ENCODE measurements at places on chromosomes 1 and 21. TPM values are rescaled to one million over a fixed set of nuclear protein-coding genes. Genes with fewer than 3 reads are reported as not detected.

DNA sequence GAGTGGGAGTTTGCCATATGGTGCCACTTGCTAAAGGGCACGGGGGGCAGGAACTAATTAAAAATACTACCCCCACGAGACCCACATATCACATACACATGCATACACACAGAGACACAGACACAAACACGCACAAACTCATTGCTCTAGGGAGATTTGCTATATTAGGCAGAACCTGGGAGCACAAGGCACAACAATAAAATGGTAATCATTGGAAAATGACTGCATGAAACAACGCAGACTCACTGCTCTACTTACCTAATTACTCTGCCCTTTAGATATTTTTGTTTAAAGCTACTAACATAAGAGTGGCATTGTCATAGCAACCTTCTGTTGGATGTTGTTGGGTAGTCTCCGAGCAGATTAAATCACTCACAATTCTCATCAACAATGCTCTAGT lies 20.3 kb upstream of the RGS4 start:
- no peak overlapping the region for H3K27ac ChIP-seq
- DNase-seq = no peak
- H3K4me1 ChIP-seq = no peaks in the 10 kb centered on the region
- H3K36me3 ChIP-seq = no peaks in the 10 kb centered on the region
- no peak overlapping the region for H3K4me3 ChIP-seq

DNA sequence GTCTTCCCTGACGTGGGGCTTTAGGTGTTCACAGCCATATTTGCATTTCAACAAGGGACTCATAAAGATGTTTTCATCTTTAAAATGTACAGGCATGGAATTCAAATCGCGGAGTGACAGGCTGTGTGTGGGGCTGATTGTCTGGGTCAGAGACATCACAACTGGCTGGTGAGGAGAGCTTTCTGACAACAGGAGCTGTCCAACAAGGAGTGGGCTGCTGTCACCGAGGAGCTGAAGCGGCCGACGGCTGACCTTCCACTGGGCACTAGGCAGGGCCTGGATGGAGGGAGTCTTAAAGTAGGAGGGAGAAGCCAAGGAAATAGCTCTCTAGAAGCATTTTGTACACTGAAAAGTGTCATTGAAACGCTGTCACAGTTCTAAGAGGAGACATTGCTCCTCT lies 30.5 kb upstream of the SCMH1 start:
- no peaks in the 10 kb centered on the region for H3K36me3 ChIP-seq
- no peak for DNase-seq
- H3K4me1 ChIP-seq = no peaks in the 10 kb centered on the region
- no peak overlapping the region for H3K27ac ChIP-seq

DNA sequence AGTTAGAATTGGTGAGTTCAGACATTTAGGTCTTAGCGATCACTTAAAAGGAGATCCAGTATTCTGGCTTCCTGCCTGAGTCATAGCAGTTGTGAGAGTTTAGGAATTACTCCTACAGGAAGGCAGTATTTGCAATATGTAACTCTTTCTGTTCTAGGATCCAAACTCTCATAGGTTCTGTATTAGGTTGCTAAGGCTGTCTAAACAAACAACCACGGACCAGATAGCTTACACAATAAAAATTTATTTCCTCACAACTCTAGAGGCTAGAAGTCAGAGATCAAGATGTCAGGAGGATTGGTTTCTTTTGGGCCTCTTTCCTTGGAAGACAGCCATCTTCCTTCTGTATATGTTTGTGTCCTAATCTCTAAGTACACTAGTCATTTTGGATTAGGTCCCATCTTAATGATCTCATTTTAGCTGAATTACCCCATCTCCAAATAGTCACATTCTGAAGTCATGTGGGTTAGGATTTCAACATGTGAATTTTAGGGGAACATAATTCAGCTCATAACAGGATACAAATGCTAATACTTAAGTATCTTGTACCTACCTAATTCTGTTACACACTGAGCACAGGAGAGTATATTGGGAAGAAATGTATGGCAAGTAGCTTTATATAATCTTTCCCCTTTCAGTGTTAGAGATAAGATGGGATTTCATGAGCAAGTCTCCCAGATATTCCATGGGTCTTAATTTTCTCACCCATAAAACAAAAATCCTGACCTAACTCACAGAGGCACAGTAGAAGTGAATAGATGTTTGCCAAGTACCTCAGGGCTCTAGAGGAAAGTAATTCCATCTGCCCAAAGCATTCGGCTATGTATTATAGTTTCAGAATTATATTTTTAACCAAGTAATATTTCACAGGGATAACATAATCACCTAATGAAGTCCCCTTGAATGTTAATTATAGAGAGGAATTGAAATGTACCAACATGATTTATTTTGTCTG lies 144.4 kb downstream of the PTBP2 start:
- peak overlapping the region; percentile 71 for H3K27ac ChIP-seq
- no peaks in the 10 kb centered on the region for H3K27me3 ChIP-seq
- peaks cover 9% of the 10 kb centered on the region for H3K4me1 ChIP-seq
- DNase-seq = peak; percentile 95
- no peak overlapping the region for H3K4me3 ChIP-seq

- no peaks in the 10 kb centered on the region for H3K36me3 ChIP-seq
- no peak overlapping the region for H3K27ac ChIP-seq
- DNase-seq = no peak
- H3K4me1 ChIP-seq = no peaks in the 10 kb centered on the region
- H3K4me3 ChIP-seq = no peak overlapping the region
These were observed 294.0 kb upstream of the C1orf87 start for GRCh38 chr1:60367532-60367931.

DNA sequence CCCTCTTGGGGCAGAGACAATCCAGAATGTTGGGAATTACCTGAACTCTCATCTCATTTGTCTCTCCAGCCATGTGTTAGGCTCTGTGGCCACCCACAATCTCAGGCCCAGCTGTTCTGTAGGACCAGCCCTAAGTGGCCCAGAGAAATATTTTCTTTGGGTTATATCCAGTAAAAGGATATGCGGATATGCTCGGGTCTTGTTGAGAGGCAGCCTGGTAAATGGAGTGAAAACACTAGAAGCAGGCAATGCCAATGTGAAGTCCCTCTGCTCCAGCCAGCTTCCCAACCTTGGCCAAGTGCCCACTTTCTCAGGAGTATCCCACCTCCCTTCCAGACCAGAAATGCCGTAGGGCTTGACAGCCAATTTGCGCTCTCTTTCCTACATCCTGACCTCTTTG lies 192.2 kb downstream of the ST6GALNAC3 start:
- peaks cover 3% of the 10 kb centered on the region for H3K4me1 ChIP-seq
- H3K4me3 ChIP-seq = no peak overlapping the region
- H3K27ac ChIP-seq = no peak overlapping the region
- H3K36me3 ChIP-seq = no peaks in the 10 kb centered on the region

GRCh38 chr1:234770924-234771540 lies 161.1 kb upstream of the IRF2BP2 start:
- DNase-seq = no peak
- peaks cover 28% of the 10 kb centered on the region for H3K4me1 ChIP-seq
- no peaks in the 10 kb centered on the region for H3K27me3 ChIP-seq
- no peaks in the 10 kb centered on the region for H3K36me3 ChIP-seq

GRCh38 chr1:206503591-206504362 lies 3.6 kb upstream of the RASSF5 start:
- H3K27ac ChIP-seq = peak overlapping the region; percentile 30
- peaks cover 27% of the 10 kb centered on the region for H3K27me3 ChIP-seq
- peak; percentile 99 for DNase-seq
- H3K4me1 ChIP-seq = peaks cover 36% of the 10 kb centered on the region
- no peak overlapping the region for H3K4me3 ChIP-seq

GRCh38 chr21:19914028-19914427 lies 1084.2 kb upstream of the NCAM2 start:
- DNase-seq = no peak
- no peaks in the 10 kb centered on the region for H3K36me3 ChIP-seq
- no peaks in the 10 kb centered on the region for H3K4me1 ChIP-seq
- H3K27ac ChIP-seq = no peak overlapping the region

DNA sequence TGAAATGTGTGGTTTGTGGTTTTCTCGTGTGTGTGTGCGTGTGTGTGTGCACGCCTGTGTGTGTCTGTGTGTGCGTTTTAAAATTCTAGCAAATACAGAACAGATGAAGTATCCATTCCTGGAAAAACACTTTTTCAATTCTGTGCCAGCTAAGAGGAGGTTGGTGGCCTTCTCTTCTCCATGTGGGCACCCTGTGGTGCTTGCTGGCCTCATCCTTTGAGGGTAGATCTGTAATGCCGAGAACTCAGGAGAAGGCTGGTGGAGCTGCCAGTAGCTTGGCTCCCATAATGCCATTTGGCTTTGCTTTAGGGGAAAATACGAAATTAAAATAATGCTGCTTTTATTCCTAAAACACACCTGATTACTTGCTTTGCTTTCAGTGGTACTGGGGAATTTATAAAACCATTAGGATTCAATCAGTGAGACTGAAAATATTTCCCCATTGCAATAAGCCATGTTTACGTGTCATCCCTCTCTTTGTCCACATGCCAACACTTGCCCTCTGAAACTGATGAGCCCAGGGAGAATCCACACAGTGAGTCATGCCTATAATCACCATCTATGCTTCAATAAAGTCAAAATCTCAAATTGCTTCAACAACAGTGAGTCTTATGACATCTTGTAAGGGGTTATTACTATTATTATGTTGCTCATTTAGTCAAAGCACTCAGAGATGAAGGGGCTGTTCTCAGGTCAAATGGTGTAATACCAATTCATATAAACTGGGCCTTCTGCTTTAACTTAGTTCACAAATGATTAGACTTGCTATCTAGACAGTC lies 39.2 kb downstream of the ABCA4 start:
- no peaks in the 10 kb centered on the region for H3K36me3 ChIP-seq
- peaks cover 9% of the 10 kb centered on the region for H3K4me1 ChIP-seq
- H3K27me3 ChIP-seq = no peaks in the 10 kb centered on the region
- no peak overlapping the region for H3K4me3 ChIP-seq
- no peak overlapping the region for H3K27ac ChIP-seq
- DNase-seq = peak; percentile 65

- peaks cover 8% of the 10 kb centered on the region for H3K36me3 ChIP-seq
- no peak for DNase-seq
- H3K27me3 ChIP-seq = no peaks in the 10 kb centered on the region
- no peak overlapping the region for H3K27ac ChIP-seq
These were observed 29.1 kb upstream of the F13B start for GRCh38 chr1:197096137-197096536.

The MASP2 gene
- total RNA-seq = 0.73 TPM

The DENND4B gene
- total RNA-seq = 32.2 TPM

The KRTAP12-2 gene
- total RNA-seq = not detected

The C1orf232 gene
- total RNA-seq = not detected

The TMEM222 gene
- 46.0 TPM for total RNA-seq

The TTC24 gene
- not detected for total RNA-seq

The NECTIN4 gene
- total RNA-seq = 1.6 TPM

The EFNA1 gene
- total RNA-seq = 16.4 TPM

The SEMA6C gene
- total RNA-seq = 7.5 TPM

The MRPS6 gene
- 67.5 TPM for total RNA-seq

Data from astrocyte (in vitro differentiated cells and primary cell).